ENCODE measurements at places on chromosomes 4 and X.
A peak's percentile ranks its signal among the peaks of the same experiment; 100 is the strongest.

DNA sequence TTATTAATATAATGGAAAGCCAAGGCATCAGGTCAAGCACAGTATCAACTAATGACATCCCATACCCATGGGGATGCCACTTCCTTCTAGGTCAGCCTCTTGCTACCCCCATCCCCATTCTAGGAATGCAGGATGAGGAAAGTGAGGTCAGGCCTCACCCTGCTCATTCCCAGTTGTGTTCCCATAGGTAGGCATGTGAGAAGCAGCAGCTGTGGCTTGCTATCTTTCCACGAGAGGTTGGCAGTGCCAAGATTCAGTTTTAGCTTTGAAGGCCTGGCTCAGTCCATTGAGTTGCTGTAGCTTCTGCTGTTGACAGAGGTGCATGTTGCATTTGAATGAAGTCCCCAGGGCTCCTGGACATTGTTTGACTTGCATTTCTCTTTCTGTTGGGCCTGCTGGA is 15.5 kb downstream of the LONRF3 start:
- no peaks in the 10 kb centered on the region for H3K27me3 ChIP-seq
- no peak overlapping the region for H3K27ac ChIP-seq
- no peak for DNase-seq

DNA sequence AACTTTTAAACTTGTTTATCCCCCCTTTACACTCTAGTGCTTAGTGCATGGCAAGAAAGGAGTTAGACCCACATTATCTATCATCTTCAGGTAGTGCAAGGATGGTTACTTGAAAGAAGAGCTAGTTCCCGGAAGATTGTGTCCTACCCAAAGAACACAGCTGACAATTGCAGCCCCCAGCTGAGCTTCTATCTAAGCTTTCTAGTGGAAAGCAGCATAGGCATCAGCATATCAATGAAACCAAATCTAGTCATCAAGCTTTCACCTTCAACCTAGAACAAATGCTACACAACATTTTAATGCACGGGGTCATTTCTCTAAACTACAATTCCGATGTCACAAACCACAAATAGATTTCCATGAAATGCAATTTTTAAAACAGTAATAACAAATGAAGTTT is 88.9 kb upstream of the TFDP3 start:
- no peak overlapping the region for H3K4me3 ChIP-seq
- H3K36me3 ChIP-seq: no peaks in the 10 kb centered on the region
- DNase-seq: no peak
- no peaks in the 10 kb centered on the region for H3K4me1 ChIP-seq
- H3K27me3 ChIP-seq: peaks cover 3% of the 10 kb centered on the region

- no peaks in the 10 kb centered on the region for H3K36me3 ChIP-seq
- H3K4me1 ChIP-seq: peaks cover 11% of the 10 kb centered on the region
- no peak for DNase-seq
These were observed 2.4 kb downstream of the RNF175 start for GRCh38 chr4:153757407-153757806.

DNA sequence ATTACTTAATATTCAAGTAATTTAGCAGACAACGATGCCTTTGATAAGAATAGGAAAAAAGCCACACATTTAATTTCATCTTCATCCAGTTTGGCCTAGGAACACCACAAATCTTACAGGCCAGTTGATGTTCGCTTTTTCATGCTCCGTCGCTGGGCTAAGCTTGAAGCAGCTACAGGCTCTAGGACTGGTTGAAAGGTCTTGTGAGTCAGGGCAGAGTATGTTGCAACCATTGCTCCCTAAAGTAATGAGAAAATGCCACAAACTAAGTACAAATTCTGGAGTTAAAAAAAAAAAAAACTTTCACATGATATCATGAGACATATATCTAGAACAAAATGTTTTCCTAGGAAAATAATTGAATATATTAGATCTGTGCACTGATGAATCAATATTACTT is 123.8 kb downstream of the RPS6KA6 start:
- no peak overlapping the region for H3K27ac ChIP-seq
- H3K4me1 ChIP-seq: no peaks in the 10 kb centered on the region
- no peaks in the 10 kb centered on the region for H3K36me3 ChIP-seq
- H3K27me3 ChIP-seq: no peaks in the 10 kb centered on the region
- DNase-seq: no peak

DNA sequence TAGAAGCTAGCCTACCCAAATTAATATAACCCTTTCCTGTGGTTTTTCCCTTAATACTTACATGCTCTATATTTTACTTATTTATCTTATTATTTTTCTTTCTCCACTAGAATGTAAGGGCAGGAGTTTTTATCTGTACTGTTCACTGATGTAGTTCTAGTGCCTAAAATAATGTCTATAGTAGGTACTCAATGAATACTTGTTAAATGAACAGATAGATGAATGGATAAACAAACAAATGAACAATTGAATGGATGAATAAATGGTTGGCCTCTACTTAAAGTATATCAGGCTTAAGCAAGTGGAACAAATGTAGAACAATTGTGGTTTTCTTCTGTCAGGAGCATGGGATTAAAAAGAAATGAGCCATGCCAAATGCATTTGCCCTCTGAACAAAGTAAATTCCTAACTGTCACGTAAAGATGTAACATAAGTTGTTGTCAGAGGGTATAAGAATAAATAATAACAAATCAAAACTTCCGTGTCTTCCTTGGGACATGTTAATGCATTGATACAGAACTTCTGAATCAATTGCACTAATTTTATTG is 54.1 kb downstream of the SYTL5 start:
- H3K27me3 ChIP-seq: peaks cover 1% of the 10 kb centered on the region
- no peaks in the 10 kb centered on the region for H3K4me1 ChIP-seq
- H3K27ac ChIP-seq: no peak overlapping the region
- H3K36me3 ChIP-seq: no peaks in the 10 kb centered on the region
- no peak for DNase-seq
- no peak overlapping the region for H3K4me3 ChIP-seq

DNA sequence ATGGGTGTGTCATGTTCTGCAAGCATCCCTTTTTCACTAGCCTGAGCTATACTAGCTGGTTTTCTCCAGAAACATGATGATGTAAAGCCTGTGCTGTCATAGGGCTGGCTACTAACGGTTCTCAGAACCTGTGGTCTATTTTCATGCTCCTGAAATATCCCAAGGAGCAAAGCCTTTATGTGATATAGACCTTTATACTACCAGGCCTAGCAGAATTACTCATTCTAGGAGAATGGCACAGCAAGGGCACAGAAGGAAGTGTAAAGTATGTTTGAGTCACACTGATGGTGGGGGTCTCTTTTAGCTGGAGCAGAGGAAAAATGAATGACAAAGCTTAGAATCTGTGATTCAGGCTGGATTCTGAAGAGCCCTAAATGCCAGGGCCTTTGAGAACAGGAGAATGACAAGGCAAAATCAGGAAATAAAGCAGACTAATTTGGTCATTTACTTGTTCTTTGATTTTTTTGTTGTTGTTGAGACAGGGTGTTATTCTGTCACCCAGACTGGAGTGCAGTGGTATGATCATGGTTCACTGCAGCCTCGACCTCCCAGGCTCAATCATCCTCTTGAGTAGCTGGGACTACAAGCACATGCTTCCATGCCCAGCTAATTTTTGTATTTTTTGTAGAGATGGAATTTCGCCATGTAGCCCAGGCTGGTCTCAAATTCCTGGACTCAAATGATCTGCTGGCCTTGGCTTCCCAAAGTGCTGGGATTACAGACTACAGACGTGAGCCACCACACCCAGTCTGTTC is 11.8 kb downstream of the TCEAL1 start:
- no peak for DNase-seq
- H3K27me3 ChIP-seq: peaks cover 9% of the 10 kb centered on the region
- H3K36me3 ChIP-seq: no peaks in the 10 kb centered on the region
- H3K4me3 ChIP-seq: no peak overlapping the region
- H3K27ac ChIP-seq: no peak overlapping the region

- no peak for DNase-seq
- H3K4me3 ChIP-seq: no peak overlapping the region
- peaks cover 2% of the 10 kb centered on the region for H3K4me1 ChIP-seq
- H3K27me3 ChIP-seq: no peaks in the 10 kb centered on the region
These were observed 32.7 kb downstream of the RBMX start for GRCh38 chrX:136847874-136848273.

DNA sequence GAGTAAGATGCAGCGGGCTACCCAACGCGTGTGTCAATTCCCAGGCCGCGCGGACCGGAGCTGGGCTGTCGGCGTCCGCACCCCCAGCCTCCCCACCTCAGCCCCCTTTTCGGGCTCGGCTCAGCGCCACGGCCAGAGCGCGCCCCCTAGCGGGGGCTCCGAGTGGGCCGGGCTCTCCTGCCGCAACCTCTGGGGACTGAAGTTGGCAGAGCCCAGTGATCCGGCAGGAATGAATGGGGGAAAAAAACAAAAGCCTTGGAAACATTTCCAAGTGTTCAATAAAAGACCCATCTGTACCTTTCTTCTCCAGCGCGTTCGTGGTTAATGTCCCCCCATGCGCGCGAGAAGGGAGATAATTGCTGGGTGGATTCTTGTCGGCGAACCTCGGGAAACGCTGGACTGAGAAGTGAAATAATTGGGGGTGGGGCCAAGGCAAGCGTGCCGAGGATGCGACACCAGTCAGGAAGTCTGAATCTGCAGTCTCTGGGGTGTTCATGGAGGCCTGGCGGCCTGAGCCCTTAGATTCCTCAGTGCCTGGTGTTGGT is 5.2 kb upstream of the ARX start:
- H3K4me3 ChIP-seq: peak overlapping the region; percentile 27
- peak; percentile 18 for DNase-seq
- H3K27me3 ChIP-seq: peaks cover 77% of the 10 kb centered on the region

- DNase-seq: no peak
- peaks cover 12% of the 10 kb centered on the region for H3K4me1 ChIP-seq
- H3K27ac ChIP-seq: no peak overlapping the region
- no peak overlapping the region for H3K4me3 ChIP-seq
- peaks cover 14% of the 10 kb centered on the region for H3K36me3 ChIP-seq
- no peaks in the 10 kb centered on the region for H3K27me3 ChIP-seq
These were observed 108.3 kb downstream of the ANXA10 start for GRCh38 chr4:168200685-168201084.

DNA sequence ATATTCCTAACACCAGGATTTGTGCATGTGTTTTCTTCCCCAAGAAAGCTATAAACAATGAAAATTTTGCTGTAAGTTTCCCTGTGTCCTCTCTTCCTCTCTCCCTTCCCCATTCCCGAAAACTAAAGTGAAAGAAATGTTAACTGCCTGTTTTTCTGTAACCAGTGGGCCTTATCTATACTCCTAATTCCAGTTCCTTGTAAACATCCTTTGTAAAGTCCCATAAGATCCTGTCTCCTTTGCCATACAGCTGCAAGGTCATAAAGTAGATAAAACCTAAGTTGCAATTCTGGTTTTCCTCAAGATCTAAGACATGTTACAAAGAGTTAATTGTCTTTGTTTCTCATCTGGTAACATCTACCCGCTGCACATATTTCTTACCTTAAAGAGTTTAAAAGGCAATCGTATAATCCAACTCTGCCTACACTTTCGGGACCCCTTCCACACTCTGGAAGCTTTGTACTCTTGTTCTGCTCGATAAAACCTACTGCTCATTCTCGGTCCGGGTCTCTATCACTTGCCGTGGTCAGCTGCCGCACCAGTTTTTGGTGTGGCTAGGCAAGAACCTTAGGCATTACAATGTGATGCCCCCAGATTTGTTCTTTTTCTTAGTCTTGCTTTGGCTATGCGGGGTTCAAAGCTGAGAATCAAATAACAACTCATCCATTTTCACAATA is 20.5 kb downstream of the UGT2B7 start:
- H3K4me1 ChIP-seq: no peaks in the 10 kb centered on the region
- H3K36me3 ChIP-seq: no peaks in the 10 kb centered on the region
- H3K27me3 ChIP-seq: no peaks in the 10 kb centered on the region

- peaks cover 3% of the 10 kb centered on the region for H3K27me3 ChIP-seq
- no peak overlapping the region for H3K4me3 ChIP-seq
- H3K4me1 ChIP-seq: no peaks in the 10 kb centered on the region
- no peak for DNase-seq
These were observed 137.9 kb upstream of the MAP9 start for GRCh38 chr4:155514628-155515027.

DNA sequence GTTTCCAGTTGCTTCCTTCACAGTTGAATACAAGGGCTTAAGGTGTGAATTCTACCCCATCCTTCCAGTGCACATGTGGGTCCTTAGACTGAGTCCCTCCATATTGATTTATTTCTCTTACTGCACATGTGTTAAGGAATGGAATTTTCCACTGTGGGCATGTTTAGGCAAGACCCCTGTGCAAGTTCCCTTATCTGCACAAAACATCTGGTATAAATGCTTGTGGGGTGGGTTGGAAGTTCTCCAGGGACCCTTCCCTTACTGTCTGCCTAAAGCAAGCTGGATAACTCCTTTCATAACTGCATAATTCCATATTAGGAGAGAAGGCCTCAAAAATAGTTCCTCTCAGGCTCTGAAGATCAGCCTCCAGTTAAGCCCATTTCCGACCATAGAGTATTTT is 570.9 kb downstream of the ADGRL3 start:
- H3K27me3 ChIP-seq: no peaks in the 10 kb centered on the region
- DNase-seq: no peak
- H3K36me3 ChIP-seq: no peaks in the 10 kb centered on the region
- no peak overlapping the region for H3K4me3 ChIP-seq
- no peak overlapping the region for H3K27ac ChIP-seq

- H3K4me3 ChIP-seq: no peak overlapping the region
- peaks cover 13% of the 10 kb centered on the region for H3K27me3 ChIP-seq
- H3K36me3 ChIP-seq: no peaks in the 10 kb centered on the region
- H3K27ac ChIP-seq: no peak overlapping the region
These were observed 30.4 kb downstream of the PGRMC1 start for GRCh38 chrX:119266364-119266995.

DNA sequence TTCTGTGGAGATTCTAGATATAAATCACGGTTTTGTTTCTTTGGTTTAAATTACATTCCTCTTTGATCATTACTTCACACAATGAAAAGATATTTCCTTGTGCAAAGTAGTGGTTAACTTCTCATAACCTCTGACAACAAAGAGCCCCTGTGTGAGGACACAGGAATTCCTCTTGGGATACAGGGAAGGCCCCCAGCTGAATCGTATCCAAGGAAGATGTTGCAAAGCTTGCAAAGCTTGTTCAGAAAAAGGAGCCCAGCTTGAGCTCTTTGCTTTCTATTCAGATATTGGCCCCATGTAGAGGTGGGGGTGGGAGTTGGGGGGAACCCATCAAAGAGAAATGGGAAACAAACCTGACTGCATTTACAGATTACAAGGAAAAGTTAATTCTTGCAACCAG is 145.7 kb downstream of the RELL1 start:
- H3K36me3 ChIP-seq: no peaks in the 10 kb centered on the region
- H3K4me3 ChIP-seq: no peak overlapping the region
- no peaks in the 10 kb centered on the region for H3K4me1 ChIP-seq

GRCh38 chr4:138405934-138406567 is 163.9 kb upstream of the SLC7A11 start:
- H3K27ac ChIP-seq: no peak overlapping the region
- H3K4me3 ChIP-seq: no peak overlapping the region
- H3K36me3 ChIP-seq: no peaks in the 10 kb centered on the region
- no peaks in the 10 kb centered on the region for H3K27me3 ChIP-seq

GRCh38 chr4:61275241-61275640 is 75.1 kb downstream of the ADGRL3 start:
- no peak overlapping the region for H3K27ac ChIP-seq
- H3K4me3 ChIP-seq: no peak overlapping the region
- H3K36me3 ChIP-seq: no peaks in the 10 kb centered on the region
- no peaks in the 10 kb centered on the region for H3K27me3 ChIP-seq
- no peak for DNase-seq

GRCh38 chrX:137363559-137363958 is 202.4 kb upstream of the ZIC3 start:
- H3K36me3 ChIP-seq: no peaks in the 10 kb centered on the region
- H3K27me3 ChIP-seq: no peaks in the 10 kb centered on the region
- H3K4me1 ChIP-seq: no peaks in the 10 kb centered on the region
- DNase-seq: no peak

GRCh38 chr4:72467633-72468032 is 101.4 kb downstream of the ADAMTS3 start:
- DNase-seq: no peak
- no peaks in the 10 kb centered on the region for H3K27me3 ChIP-seq
- H3K4me3 ChIP-seq: no peak overlapping the region
- no peaks in the 10 kb centered on the region for H3K36me3 ChIP-seq
- H3K4me1 ChIP-seq: no peaks in the 10 kb centered on the region
- H3K27ac ChIP-seq: no peak overlapping the region

Data from activated CD4-positive, alpha-beta T cell treated with anti-CD3 and anti-CD28 coated beads, Interleukin-2, amount 10 ng/mL, durations not matched to agents 7 days and 5 days (primary cell).